ENCODE measurements at places on chromosomes 7 and 10.

DNA sequence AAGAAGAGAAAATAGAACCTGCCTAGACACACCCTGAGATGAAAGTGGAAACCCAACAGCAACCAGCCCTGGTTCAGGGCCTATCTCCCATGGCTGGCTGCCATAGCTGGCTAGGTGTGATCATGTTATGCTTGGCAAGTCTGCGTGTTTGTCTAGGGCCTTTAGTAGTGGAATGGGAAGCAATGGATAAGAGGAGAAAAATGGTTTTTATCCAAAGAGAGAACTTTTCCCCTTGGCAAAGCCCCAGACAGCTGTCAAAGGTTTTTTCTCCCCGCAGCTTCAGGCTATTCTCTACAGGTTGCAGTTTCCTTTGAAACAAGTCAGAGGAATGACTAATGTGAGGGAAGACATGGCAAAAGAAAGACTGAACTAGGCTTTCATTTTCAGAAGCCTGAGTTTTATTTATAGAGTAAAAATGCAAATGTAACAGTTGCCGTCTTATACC lies 161.5 kb downstream of the SEMA3D start:
- no peak for DNase-seq

DNA sequence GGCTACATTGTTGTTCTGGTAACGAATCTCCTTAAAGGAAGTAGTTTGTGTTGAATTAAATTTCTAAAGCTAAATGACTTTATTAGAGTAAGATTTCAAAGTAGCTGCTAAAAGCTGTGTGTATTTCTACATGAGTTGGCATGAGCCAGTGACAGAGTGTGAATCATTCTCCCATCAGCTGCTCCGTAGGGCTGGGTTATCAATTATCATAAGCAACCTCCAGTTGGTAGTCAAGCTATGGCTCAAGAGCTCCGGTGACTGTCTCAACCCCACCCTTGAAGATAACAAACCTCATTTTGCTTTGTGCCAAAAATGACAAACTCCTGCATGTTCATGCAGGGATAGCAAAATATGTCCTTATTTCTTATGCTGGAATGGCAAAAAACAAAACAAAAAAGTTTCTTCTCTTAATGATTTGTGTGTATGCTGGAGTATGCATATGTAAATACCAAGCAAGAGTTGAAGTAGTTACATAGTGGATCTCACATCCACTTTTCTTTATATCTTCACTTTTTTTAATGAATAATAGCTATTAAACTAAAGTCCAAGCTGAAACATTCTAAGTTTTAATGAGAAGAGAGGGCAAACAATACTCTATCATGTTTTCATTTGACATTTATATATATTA lies 249.4 kb downstream of the CACNA2D1 start:
- no peak for DNase-seq

DNA sequence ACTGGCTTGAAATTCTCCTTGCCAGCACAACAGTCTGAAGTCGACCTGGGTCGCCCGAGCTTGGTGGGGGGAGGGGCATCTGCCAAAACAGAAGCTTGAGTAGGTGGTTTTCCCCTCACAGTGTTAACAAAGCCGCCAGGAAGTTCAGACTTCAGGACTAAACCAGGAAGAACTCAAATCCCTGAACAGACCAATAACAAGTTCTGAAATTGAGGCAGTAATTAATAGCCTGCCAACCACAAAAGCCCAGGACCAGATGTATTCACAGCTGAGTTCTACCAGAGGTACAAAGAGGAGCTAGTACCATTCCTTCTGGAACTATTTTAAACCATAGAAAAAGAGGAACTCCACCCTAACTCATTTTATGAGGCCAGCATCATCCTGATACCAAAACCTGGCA lies 45.3 kb downstream of the LRRC72 start:
- DNase-seq, result no peak

GRCh38 chr10:22218448-22218847 lies 633 bp upstream of the EBLN1 start:
- no peak for DNase-seq

DNA sequence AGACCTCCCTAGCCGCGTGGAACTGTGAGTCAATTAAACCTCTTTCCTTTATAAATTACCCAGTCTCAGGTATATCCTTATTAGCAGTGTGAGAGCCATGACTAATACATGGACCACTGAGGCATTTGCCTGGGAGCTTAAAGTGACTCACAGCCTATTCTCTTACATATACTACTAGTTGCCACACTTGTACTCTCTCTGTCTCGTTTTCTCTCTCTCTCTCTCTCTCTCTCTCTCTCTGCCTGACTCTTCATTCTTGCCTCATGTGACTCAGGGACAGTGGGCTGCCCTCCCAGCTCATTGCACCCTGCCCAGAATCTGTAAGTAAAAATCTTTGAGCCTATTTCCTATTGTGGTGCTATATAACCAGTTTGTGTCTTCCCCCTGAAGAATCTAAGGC lies 238.5 kb upstream of the MAGI2 start:
- DNase-seq, result no peak

- no peak for DNase-seq
These were observed 1.5 kb downstream of the NEUROG3 start for GRCh38 chr10:69571618-69572158.

DNA sequence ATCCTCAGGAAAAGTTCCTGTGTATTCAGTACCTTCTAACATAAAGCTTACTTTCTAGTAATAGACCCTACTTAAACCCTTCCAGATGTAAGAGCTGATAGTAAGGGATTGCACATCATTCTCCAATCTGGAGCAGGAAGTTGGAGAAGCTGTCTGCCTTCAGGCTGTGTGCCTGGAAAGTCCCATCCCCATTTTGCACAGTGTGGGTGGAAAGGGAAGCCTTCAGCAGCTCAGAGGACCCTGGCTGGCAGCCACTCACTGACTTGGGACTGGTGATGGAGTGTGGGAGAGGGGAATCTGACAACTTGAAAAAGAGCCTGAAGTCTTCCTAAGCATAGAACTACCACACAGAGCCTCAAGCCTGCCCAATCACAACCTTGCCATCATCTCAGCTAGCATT lies 164.1 kb upstream of the ADO start:
- no peak for DNase-seq

GRCh38 chr10:27625452-27626211 lies 120.0 kb downstream of the MKX start:
- DNase-seq, result no peak

GRCh38 chr10:91251430-91252056 lies 31.1 kb downstream of the PCGF5 start:
- DNase-seq, result peak; percentile 5

DNA sequence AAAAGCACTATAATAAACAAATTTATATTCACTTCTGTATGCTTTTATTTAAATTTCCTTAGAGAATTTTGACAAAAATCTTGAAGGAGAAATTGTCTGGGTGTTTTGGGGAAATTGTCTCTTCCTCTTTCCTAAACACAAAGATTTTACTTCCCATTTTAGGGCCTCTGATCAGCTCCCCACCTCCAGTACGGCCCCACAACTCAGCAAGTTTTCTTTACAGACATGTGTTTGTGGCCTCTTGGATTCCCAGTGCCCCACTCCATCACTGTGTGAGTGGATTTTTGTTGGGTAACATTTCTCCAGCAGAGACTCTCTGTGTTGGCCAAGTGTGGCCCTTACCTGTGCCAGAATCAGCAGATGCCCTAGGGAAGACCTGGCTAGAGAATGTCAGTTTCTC lies 182.8 kb upstream of the CDC14C start:
- DNase-seq, result no peak

DNA sequence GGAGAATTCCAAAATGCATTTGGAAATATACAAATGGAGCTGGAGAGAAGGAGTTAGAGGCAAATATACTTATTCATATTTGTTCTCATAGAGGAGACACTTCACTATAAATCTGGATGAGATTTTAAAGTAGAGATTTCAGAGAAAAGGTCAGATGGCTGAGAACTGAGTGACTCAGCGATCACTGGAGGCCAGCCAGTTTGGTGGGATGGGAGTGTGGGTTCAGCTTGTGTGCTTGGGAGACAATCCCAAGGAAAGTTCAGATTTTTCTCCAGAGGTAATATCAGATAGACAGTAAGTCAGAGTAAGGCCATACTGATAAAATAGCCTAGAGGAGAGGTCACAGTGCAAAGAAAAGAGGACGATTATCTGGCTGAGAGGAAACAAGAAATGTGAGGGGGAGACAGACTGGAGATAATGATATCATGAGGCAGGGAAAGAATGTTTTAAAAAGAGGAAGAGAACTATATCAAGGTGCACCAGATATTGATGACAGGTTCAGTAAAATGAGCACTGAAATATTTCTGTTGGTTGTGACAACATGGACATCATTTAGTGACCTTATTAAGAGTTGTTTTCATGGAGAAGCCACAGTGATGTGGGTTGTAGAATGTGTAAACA lies 67.0 kb downstream of the MDFIC start:
- DNase-seq, result no peak

DNA sequence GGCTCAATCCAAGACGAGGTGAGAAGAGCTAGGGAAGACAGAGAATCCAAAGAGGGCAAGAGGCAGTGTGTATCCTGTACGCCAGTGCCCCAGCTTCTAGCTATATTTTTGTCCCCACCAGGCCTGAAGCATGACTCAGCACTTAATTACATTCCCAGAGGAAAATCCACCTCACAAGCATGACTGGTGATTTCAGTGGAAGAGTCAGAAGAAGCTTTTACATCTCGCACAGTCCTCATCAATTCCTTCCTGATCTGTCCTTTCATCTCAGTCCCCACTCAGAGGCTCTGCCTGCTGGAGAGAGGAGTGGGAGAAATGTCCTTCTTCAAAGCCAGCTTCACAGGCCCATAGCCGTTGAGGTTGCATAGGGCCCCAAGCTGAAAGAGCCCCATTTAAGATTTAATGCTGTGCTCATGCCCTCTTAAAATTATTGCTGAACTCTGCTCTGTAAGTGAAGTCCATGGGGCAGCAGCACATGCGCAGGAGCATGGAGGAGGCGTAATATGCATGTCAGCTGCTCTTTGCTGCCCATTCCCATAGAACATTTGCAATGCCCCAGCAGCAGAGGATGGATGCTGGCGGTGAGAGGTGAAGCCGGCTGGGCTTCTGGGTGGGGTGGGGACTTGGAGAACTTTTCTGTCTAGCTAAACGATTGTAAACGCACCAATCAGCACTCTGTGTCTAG lies 39.0 kb upstream of the AOAH start:
- no peak for DNase-seq

DNA sequence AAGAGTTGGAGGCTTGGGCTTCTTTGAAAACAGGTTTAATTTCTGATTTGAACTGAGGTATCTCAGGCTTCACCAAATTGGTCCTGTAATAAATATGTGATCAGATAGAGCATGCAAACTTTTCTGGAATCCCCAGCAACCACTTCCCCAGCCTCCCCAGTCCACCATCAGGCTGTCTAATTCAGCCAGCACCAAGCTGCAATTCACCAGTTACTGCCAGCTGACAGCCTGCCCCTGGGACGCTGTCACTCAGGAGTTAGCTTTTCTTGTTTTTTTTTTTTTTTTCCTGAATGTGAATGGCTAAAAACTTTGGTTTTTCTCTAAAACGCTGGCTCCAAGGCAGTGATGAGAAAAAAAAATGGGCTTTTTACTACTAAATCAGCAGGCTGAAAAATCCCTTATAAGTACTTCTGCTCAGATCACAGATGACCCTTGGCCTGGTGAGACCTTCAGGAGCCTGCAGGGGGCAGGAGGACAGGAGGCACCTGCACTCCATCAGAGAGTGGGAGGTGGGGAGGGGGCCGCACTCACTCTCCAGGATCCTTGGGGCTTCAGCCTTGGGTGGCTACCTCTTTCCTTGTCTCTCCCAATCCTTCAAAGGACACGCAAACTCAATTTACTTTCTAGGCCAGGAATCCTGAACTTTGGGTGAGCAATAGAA lies 349.4 kb downstream of the GATA3 start:
- no peak for DNase-seq

DNA sequence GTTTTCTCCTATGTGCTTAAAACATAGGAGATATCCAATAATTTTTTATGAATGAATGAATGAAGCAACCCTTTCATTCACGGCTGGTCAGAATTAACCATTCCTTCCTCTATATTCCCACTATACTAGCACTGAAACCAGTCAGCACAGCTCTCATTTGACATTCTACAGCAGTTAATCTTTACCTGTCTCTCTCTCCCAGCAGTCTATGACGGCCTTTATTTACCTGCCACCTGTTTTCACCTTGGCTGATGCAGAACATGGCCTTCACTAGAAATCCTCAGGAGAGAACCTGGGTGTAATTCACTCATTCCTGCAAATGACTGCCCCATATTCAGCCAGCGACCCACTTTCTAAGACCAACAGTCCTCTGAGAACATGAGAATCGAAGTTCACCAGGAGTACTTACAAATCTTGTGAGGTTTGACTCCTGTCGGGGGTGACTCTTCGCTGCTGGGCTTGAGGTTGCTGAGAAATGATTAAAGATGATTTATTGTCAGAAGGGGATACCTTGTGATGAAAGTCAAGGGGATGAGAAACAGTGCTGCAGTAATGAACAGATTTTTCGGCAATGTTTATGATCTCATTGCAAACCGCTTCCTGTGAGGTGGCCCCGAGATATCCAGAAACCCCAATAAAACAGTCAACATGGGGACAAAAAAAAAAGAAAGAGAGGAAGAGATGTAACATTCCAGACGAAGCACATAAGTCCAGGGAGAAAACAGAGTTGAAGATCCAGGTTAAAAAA lies 30.9 kb upstream of the PDLIM1 start:
- DNase-seq, result no peak

DNA sequence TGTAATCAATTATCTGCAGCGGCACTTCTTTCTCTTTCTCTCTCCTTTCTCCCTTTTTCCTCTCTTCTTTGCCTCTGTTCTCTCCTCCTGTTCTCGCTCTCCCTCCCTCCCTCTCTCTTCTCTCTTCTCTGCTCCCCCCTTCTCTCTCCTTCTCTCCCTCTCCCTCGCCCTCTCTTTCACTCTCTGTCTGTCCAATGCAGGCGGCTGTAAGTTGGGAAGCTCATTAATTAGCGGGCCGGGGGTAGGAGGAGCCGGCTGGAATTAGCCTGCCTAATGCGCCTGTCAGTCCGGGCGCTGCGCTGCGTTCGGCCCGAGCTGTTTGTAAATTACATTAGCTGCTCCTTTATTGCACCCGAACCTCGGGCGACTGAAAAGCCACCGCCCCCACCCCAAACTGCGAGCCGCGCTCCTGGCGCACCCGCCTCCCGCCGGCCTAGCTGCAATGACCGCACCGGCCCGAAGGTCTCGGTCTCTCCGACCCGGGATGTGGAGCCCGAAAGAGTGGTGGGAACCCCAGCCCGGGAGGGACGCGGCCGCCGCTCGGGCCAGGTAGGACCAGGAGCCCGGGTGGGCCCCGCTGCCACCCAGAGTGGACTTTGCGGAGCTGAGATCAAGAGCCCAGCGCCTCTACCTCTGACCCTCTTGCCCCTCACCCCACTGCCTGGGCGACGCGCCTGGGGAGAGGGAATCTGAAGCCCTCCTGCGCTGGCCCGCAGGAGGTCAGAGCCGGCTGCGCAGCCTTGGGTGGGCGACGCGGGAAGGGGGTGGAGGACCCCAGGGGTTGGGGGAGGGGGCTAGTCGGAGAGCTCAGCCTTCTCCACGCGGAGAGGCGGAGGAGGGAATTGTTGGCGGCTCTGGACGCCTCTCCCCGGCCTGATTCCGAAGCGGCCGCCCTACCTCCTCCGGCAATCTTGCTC lies at the start of gene LBX1:
LBX1 (minus strand) TSS at position 198 of the 917 bp plus-strand sequence. CDS start 648 bp downstream, outside the sequence.
- DNase-seq, result no peak

DNA sequence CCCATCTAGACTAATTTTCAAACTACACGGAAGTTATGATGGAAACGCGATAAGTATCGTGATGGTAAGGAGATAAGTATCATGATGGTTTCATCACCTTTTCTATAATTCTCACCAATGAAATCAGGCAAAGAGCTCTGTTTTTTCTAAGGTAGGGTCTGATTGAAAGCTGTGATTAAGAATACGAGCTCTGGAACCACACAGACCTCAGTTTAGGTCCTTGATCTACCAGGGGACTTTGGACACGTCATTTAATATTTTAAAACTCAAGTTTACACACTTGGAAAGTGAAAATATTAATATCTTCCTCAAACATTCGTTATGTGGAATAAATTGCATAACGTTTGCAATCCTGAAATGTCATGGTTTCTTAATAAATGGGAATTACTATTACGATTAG lies 538.2 kb upstream of the CELF2 start:
- DNase-seq, result no peak
